ENCODE measurements at places on chromosomes 2 and 18.
A peak's percentile ranks its signal among the peaks of the same experiment; 100 is the strongest.

GRCh38 chr2:182597570-182598295, 118.3 kb upstream of the DNAJC10 start:
- no peak overlapping the region for H3K4me3 ChIP-seq
- H3K27me3 ChIP-seq, result peaks cover 25% of the 10 kb centered on the region
- H3K36me3 ChIP-seq, result no peaks in the 10 kb centered on the region
- no peaks in the 10 kb centered on the region for H3K4me1 ChIP-seq
- H3K27ac ChIP-seq, result no peak overlapping the region
- no peak for DNase-seq

- H3K36me3 ChIP-seq, result peaks cover 2% of the 10 kb centered on the region
- no peak overlapping the region for H3K27ac ChIP-seq
- H3K4me3 ChIP-seq, result no peak overlapping the region
These were observed 29.6 kb downstream of the EDAR start for GRCh38 chr2:108959401-108959800.

DNA sequence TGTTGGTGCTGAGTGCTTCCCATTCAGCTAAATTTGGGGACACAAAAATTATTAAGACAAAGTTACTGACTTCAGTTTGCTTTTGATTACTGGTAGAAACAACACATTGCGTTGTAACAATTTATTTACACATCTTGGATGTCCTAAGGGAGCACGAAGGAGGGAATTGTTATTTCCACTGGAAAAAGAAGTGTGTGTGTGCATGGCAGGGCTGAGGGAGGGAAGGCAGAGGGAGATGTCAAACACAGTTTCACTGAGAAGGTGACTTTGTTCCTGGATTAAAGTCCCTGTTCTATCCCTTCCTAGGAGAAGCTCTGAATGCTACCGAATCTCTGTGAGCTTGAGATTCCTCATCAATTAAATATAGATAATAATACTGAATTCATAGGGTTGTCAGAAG, 3.8 kb upstream of the CDH20 start:
- no peak overlapping the region for H3K27ac ChIP-seq
- H3K4me3 ChIP-seq, result no peak overlapping the region
- H3K36me3 ChIP-seq, result peaks cover 3% of the 10 kb centered on the region
- H3K4me1 ChIP-seq, result no peaks in the 10 kb centered on the region
- no peaks in the 10 kb centered on the region for H3K27me3 ChIP-seq
- DNase-seq, result no peak

DNA sequence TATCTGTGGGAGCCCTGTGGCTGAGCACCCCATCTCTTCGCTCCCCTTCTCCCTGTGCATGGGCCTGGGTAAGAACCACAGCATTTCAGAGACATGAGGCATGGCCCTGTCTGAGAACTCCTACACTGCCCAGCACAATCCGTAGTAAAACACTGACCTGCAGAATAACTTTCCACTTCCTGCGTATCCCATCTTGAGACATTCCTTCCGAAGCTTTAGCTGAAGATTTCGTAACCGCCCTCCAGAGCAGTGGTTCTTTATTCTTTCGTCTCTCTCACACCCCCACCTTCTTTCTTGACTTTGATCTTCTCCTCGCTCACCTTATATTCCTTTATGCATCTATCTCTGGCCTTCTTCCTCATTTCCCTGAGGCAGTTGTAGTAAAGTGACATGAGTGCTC, 381.1 kb downstream of the HRH4 start:
- no peaks in the 10 kb centered on the region for H3K4me1 ChIP-seq
- no peak overlapping the region for H3K27ac ChIP-seq
- no peak for DNase-seq
- no peak overlapping the region for H3K4me3 ChIP-seq

- H3K27me3 ChIP-seq, result no peaks in the 10 kb centered on the region
- peaks cover 48% of the 10 kb centered on the region for H3K36me3 ChIP-seq
- no peak for DNase-seq
- no peak overlapping the region for H3K4me3 ChIP-seq
- H3K27ac ChIP-seq, result no peak overlapping the region
These were observed 16.8 kb downstream of the RBM45 start for GRCh38 chr2:178128836-178129630.

DNA sequence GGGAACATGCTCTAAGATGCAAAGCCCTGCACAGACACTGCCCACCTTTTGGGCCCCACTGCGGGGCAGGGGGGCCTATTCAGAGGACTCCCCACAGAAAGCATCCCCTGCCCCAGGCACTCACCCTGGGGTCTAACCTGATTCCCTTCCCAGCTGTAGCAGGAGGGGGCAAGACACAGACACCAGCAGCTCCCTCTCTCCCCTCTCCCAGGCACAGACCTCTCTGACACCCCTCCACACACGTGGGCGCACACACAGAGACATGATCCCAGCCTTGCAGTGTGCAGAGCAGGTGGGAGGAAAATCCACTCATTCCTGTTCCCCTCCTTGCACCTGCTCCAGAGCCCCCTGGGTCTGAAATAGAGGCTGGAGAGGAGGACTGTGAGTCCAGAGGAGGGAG, 10.7 kb downstream of the TNS1 start:
- peaks cover 6% of the 10 kb centered on the region for H3K4me1 ChIP-seq
- no peak for DNase-seq
- H3K27me3 ChIP-seq, result peaks cover 21% of the 10 kb centered on the region
- H3K4me3 ChIP-seq, result no peak overlapping the region
- H3K36me3 ChIP-seq, result no peaks in the 10 kb centered on the region

GRCh38 chr2:105611811-105612424, 132.8 kb upstream of the NCK2 start:
- no peak overlapping the region for H3K4me3 ChIP-seq
- DNase-seq, result no peak
- H3K4me1 ChIP-seq, result no peaks in the 10 kb centered on the region
- no peak overlapping the region for H3K27ac ChIP-seq
- no peaks in the 10 kb centered on the region for H3K27me3 ChIP-seq

DNA sequence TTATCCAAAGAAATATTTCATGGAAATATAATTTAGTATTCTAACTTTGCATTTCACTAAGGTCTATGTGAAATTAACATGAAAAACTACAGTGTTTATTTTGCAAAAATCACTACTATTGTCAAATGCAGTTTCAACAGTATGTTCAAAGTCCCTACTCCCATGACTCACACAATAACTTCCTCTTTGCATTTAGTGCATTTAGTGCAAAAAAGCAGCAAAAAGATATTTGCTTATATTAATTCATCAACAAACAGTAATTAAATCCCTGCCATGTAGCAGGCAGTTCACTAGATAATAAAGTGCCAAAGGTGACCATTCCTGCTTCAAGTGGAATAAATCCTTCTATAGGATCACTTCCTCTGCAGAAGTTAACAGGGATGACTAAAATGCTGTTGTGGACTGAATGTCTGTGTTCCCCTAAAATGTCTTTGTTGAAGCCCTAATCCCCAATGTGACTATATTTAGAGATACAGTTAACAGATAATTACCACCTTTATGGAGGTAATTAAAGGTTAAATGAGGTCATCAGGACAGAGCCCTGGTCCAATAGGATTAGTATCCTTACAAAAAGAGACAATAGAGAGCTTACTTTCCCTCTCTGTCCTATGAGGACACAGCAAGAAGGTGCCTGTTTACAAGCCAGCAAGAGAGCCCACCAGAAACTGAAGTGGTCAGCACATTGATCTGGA, 61.7 kb downstream of the STK39 start:
- H3K27me3 ChIP-seq, result no peaks in the 10 kb centered on the region
- DNase-seq, result no peak
- H3K4me1 ChIP-seq, result peaks cover 76% of the 10 kb centered on the region
- no peaks in the 10 kb centered on the region for H3K36me3 ChIP-seq
- no peak overlapping the region for H3K4me3 ChIP-seq

- peaks cover 37% of the 10 kb centered on the region for H3K36me3 ChIP-seq
- H3K27ac ChIP-seq, result peak overlapping the region; percentile 100
- no peak for DNase-seq
- peaks cover 81% of the 10 kb centered on the region for H3K4me1 ChIP-seq
These were observed 90.2 kb downstream of the ZFP36L2 start for GRCh38 chr2:43136011-43136799.

GRCh38 chr2:171393487-171393886, 40.3 kb downstream of the METTL8 start:
- no peak overlapping the region for H3K27ac ChIP-seq
- no peaks in the 10 kb centered on the region for H3K36me3 ChIP-seq
- H3K4me3 ChIP-seq, result no peak overlapping the region
- DNase-seq, result no peak
- peaks cover 4% of the 10 kb centered on the region for H3K4me1 ChIP-seq

DNA sequence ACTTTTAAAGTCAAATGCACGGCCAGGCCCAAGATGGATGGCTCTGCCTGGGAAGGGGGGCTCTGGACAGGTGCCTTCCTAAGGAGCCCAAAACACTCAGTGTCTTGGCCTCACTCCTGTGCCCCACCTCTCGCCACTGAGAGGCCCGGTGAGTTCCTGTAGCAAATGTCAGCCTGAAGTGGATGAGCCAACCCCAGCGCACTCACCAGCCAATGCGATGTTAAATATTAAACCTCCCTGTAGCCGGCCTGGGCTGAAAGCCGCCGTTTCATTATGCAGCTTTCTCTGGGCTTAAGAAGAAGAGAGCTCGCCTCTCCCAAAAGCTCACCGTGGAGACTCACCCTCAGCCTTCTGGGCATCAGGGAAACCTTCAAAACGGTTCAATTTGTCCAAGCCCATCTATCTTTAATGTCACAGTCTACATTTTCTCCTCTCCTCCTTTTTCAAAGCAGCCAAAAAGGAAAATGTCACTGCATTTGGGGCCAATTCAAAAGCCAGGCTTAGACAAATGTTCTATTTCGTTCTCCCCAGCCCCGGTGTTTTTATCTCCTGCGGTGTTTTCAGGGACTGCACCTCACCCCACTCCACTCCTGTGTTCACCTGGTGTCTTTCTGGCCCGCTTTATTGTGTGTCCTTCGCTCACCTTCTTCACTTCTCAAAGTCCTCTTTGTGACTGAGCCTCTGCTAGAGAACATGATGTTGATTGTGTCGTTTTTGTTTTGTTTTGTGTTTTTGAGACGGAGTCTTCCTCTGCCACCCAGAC, 124.0 kb downstream of the NRP2 start:
- H3K36me3 ChIP-seq, result no peaks in the 10 kb centered on the region
- H3K4me1 ChIP-seq, result no peaks in the 10 kb centered on the region
- DNase-seq, result no peak
- no peak overlapping the region for H3K4me3 ChIP-seq
- H3K27ac ChIP-seq, result no peak overlapping the region
- peaks cover 55% of the 10 kb centered on the region for H3K27me3 ChIP-seq

GRCh38 chr2:229818230-229818629, 103.6 kb downstream of the TRIP12 start:
- H3K4me3 ChIP-seq, result no peak overlapping the region
- no peak overlapping the region for H3K27ac ChIP-seq
- DNase-seq, result no peak
- H3K4me1 ChIP-seq, result peaks cover 2% of the 10 kb centered on the region
- no peaks in the 10 kb centered on the region for H3K27me3 ChIP-seq
- H3K36me3 ChIP-seq, result peaks cover 44% of the 10 kb centered on the region

- no peak overlapping the region for H3K27ac ChIP-seq
- H3K27me3 ChIP-seq, result no peaks in the 10 kb centered on the region
- H3K4me3 ChIP-seq, result no peak overlapping the region
These were observed 59.4 kb downstream of the STEAP3 start for GRCh38 chr2:119282996-119283511.

DNA sequence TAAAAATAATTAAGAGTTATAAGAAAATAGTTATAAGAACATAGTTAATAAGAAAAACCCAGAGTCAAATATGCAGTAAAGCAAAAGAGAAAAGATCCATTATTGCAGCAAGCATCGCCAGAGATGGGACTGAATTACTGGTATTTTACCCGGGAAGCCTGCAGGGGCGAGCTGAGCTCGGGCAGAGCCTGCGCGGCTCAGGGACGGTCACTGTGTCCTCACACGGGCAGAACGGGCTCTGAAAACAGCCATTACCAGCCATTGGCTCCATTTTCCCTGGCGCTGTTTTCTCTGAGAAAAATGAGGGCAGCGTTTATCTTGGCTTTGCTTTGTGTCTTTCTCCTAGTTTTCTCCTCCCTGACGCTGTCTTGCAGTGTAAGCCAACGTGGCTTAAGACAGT, 95.3 kb upstream of the ALKAL2 start:
- H3K4me1 ChIP-seq, result no peaks in the 10 kb centered on the region
- no peak overlapping the region for H3K27ac ChIP-seq
- H3K36me3 ChIP-seq, result no peaks in the 10 kb centered on the region
- peaks cover 36% of the 10 kb centered on the region for H3K27me3 ChIP-seq
- no peak overlapping the region for H3K4me3 ChIP-seq

DNA sequence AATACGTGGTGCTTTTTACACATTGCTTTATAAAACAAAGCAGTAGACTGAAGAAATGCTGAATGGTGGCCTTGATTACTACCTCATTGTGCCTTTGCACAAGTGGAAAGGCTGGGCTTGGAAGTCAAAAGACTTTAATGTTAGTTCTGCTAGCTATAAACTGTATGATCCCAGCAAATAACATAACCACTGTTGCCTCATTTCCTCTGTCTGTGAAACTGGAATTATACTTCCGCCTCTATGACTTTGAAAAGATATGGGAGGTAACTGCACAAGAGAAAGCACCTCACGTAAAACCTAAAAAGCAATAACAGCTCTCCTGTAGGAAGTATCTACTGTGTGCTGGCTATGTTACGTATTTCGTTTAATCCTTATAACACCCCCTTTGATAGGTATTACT, 43.4 kb upstream of the DSC1 start:
- no peaks in the 10 kb centered on the region for H3K27me3 ChIP-seq
- H3K4me3 ChIP-seq, result no peak overlapping the region
- no peak overlapping the region for H3K27ac ChIP-seq

- no peaks in the 10 kb centered on the region for H3K27me3 ChIP-seq
- peak overlapping the region; percentile 61 for H3K27ac ChIP-seq
- H3K36me3 ChIP-seq, result no peaks in the 10 kb centered on the region
These were observed 18.4 kb upstream of the YES1 start for GRCh38 chr18:830315-830901.

DNA sequence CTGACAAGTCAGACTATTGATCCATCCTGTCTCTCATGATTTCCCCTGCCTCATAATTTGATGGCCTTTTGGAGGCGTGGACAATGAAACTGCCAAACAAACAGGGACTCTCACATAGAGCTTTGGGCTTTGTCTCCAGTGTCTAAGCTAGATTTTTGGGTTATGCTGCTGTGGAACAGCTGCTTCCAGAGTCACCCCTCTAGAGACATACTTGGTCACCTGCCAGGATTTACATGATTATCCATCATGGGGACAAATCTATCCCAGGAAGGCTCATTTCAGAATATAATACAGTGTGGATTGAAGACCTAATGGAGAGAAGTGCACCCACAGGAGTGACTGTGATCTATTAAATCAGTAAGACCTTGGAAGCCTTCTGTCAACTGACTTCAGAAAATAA, 159.6 kb downstream of the SLC8A1 start:
- H3K4me3 ChIP-seq, result no peak overlapping the region
- no peaks in the 10 kb centered on the region for H3K4me1 ChIP-seq
- DNase-seq, result no peak
- no peak overlapping the region for H3K27ac ChIP-seq
- no peaks in the 10 kb centered on the region for H3K27me3 ChIP-seq
- no peaks in the 10 kb centered on the region for H3K36me3 ChIP-seq

DNA sequence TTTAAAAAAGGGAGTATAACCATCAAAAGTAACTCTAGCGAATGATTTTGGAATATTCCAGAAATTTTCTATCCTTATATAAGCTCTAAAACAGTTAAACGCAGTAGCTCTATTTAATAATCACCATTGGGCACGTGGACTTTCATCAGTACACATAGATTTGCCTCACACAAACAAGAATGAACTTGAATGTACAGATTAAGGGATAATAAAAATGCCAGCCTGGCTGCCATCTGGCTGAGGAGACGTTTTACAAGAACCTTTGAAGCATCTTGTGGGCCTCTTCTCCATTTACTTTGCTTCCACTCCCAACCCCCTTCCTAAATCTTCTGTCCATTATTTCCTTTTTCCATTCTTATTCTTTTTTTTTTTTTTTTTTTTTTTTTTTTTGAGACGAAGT, 47.2 kb downstream of the AGAP1 start:
- H3K27me3 ChIP-seq, result peaks cover 7% of the 10 kb centered on the region
- no peak for DNase-seq
- no peak overlapping the region for H3K27ac ChIP-seq
- no peak overlapping the region for H3K4me3 ChIP-seq
- H3K4me1 ChIP-seq, result no peaks in the 10 kb centered on the region
